PC-9 (cell line): ENCODE measurements at places on chromosomes 1 and 21. TPM values are rescaled to one million over a fixed set of nuclear protein-coding genes. Genes with fewer than 3 reads are reported as not detected.

GRCh38 chr1:89631816-89632656 lies 884 bp upstream of the LRRC8C start:
- H3K4me3 ChIP-seq = peak overlapping the region; percentile 77
- H3K36me3 ChIP-seq = no peaks in the 10 kb centered on the region
- no peaks in the 10 kb centered on the region for H3K27me3 ChIP-seq
- peaks cover 31% of the 10 kb centered on the region for H3K4me1 ChIP-seq

DNA sequence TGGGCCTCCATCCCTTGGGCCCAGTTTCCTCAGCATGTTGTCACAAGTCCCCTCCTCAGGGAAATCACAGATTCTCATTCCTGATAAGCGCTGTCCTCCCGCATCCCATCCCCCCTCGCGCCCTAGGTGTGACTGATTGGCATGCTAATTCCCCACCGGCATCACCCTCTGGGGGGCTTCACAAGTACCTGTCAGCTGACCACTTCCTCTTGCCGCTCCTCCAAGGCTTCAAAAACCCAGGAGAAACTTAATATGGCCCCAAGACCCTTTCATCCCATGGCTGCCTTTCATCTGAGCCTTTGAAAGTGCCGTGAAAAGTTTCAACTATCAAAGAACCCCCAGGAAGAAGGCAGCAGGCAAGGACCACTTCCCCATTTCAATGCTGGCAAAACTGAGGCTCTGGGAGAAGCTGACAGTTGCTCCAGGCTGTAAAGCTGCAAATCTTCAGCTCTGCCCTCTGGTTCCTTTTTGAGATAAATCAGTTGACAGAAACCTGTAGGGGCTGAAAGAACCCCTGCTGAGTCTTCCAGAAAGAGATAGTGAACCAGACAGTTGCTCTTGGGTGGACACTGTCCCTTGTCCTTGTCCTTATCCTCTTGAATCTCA lies 12.8 kb upstream of the MIXL1 start:
- H3K4me3 ChIP-seq = no peak overlapping the region
- DNase-seq = no peak
- H3K4me1 ChIP-seq = no peaks in the 10 kb centered on the region
- no peak overlapping the region for H3K27ac ChIP-seq

DNA sequence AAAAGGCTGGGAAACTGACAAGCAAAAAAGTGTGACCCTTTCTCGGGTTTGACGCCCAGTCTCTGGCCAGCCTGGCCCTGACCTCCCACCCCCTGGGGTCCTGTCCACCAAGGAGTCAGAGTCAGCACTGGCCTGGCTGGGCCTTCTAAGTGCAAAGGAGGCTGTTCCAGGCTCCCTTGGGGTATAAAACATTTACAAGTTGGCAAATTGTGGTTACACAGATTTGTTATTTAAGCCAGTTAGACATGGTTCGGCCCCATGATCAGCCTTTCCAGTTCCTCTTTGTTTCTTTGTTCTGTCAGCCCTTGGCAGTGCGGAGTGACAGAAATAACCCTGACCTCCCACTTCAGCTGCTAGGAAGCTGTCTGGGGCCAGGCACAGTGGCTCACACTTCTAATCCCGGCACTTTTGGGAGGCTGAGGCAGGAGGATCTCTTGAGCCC lies 161.6 kb upstream of the RAB4A start:
- peaks cover 55% of the 10 kb centered on the region for H3K27me3 ChIP-seq
- H3K27ac ChIP-seq = no peak overlapping the region
- no peak overlapping the region for H3K4me3 ChIP-seq
- no peak for DNase-seq
- no peaks in the 10 kb centered on the region for H3K36me3 ChIP-seq
- no peaks in the 10 kb centered on the region for H3K4me1 ChIP-seq

DNA sequence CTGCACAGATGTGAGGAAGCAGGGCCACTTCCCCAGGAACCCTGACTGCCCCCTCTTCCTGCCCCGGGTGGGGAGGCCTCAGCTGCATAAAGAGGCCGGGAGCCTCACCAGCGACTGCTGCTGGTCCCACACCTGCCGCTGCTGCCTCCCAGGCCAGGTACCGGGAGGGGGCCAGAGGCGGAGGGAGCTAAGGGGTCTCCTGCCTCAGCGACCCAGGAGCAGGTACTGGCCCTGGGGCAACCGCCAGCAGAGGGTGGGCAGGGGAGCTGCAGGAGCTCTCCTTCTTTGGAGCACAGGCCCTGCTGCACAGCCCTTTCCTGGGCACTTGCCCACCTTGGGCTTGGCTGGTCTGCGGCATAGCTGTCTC lies 6.8 kb downstream of the GJC2 start:
- no peak overlapping the region for H3K4me3 ChIP-seq
- no peaks in the 10 kb centered on the region for H3K36me3 ChIP-seq
- H3K4me1 ChIP-seq = no peaks in the 10 kb centered on the region
- H3K27me3 ChIP-seq = no peaks in the 10 kb centered on the region
- no peak for DNase-seq
- no peak overlapping the region for H3K27ac ChIP-seq

The PADI4 gene
- total RNA-seq = 3.1 and 7.7 TPM in 2 replicates

The KLHDC7A gene
- total RNA-seq = 0.20 TPM in 1 of 2 replicates, not detected in the other

The RGS4 gene
- total RNA-seq = not detected in 2 replicates
